T-helper 1 cell (primary cell): ENCODE measurements at places on chromosomes 3 and 15.
A peak's percentile ranks its signal among the peaks of the same experiment; 100 is the strongest.

DNA sequence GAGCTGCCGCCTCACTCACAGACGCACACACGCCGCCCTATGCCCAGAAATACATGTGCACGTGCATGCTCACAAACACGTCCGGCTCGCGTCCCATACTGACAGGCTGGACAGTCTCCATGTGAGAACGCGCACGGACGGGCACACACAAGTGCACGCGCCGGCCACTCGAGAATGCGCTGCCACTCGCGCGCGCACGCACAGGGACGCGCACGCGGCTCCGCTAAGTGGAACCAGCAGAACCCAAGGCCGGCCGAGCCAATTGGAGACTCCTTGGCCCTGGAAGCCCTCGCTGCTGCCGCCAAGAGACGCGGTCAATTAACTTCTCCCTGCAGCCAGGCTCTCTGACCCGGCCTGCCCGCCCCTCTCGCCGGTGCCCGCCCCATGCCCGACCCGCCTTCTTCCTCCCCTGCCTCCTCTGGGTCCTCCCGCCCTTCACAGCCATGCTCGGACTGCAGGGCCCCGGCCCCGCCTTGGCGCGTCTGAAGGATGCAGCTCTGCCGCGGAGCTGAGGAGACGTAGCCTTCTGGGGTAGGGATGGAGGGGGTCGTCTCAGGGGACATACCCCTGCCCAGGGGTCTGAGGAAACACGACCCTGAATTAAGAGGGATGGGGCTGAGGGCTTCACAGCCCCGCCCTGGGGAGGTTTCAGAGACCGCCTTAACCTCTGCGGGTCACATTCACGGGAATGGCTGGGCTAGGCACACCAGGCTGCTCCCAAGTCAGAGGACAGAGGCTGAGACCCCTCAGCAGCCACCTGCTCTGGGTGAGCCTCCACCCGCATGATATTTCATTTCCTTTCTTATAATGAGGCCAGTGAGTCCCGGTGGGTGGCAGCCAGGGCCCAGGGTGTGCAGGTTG, 15.0 kb downstream of the PTH1R start:
- DNase-seq: no peak

- DNase-seq: no peak
These were observed 4.1 kb downstream of the ADCY5 start for GRCh38 chr3:123444744-123445143.

DNA sequence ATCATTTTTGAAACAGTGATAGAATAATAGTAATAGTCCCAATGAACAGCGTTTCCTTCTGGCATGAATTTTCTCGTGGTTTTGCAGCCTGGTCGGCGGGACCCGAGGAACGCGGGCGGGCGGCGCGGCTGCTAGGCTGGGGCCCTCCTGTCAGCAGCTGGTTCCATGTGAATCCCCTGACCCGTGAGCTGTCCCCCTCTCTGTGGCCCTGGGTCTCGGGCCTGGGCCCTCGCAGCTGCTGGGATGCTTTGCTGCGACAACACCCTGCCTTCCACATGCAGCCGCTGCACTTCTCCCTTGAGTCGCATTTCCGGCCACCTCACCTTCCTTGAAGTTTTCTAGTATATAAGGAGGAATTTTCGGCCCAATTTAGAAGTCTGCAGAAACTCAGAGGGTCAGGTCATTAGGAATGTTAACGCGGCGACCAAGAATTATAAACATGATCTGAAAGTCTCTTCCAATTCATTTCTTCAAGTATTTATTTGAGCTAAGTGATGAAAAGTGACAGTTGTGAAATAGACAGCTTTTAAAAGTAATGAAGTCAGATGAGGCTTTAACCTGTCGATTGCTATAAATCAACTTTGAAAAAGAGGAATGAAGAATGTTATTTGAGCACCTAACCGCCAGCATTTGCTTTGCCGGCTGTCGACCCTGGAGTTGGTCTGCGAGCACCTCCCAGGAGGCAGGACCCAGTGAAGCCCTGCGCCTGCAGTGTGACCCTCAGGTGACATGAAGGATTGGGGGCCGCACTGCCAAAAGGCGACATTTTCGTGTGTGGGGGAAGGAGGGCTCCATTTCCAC, 27.7 kb downstream of the NR2F2 start:
- no peak for DNase-seq

- no peak for DNase-seq
These were observed 539.1 kb downstream of the SI start for GRCh38 chr3:164539215-164539614.

DNA sequence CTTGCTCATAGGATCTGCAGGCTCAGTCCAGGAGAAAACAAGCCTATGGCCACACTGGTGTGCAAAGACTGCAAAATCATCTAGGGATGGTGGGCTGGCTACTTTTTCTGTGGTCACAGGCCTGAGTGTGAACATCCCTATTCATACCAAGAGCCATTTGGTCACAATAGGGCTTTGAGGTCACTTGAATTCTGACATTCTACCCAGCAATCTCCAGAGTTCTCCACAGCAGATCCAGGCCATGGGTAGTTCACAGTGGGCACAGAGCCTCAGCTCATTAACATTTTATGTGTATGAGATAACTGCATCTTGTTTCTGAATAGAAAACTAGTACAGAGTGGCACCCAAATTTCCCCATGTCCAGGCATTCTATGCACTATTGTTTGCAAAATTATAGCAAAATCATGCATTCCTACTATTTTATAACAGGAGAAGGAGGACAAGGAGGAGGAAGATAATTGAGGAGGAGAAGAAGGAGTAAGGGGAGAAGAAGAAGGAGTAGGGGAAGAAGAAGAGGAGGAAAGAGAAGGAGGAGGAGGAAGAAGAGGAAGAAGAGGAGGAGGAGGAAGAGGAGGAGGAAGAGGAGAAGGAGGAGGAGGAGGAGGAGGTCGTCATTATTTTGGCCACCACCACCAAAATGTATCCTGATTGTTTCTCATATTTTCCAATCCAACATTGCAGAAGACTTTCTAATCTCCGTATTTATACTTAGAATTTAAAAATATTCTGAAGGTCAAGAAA, 129.0 kb downstream of the SEMA6D start:
- DNase-seq: no peak

- DNase-seq: no peak
These were observed 298.3 kb downstream of the SHQ1 start for GRCh38 chr3:72549761-72550581.

DNA sequence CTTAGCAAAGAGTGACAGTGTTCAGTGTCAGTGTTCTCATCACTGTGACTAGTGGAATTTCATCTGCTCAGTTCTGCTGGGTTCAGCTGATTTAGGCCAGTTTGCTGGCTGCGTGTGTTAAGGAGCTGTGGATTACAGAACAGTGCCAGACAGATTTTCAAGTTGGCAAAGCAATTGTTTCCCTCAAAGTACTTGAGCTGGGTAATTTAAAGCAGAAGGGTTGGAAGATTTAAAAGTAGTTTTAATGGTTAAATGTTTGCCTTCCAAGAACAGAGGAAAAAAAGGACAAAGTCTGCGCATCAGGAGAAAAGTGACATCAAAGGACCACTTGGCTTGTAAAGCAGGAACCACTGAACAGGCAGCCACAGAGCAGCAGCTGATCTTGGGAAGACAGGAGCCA, 8.7 kb downstream of the ESYT3 start:
- no peak for DNase-seq

DNA sequence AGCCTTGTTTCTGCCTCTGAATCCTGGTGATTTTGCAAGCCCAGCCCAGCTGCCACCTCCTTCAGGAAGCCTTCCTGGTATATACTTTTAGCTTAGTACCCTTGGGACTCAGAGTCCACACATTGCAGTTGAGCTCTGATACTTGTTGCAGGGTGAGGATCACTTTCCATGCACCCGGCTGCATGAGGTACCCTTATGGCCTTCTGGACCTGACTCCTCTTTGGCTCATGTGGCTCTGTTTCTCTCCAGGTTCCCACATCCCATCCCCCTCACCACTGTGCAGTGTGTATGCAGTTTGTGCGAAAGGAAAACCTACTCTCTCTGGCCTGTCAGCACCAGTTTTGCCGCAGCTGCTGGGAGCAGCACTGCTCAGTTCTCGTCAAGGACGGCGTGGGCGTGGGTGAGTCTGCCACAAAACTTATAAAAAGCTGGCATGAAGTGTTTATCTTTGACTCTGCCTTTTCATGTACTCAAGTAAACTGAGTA, 23.1 kb upstream of the P4HTM start:
- no peak for DNase-seq

GRCh38 chr15:37940876-37941275, 6.4 kb downstream of the TMCO5A start:
- DNase-seq: no peak

DNA sequence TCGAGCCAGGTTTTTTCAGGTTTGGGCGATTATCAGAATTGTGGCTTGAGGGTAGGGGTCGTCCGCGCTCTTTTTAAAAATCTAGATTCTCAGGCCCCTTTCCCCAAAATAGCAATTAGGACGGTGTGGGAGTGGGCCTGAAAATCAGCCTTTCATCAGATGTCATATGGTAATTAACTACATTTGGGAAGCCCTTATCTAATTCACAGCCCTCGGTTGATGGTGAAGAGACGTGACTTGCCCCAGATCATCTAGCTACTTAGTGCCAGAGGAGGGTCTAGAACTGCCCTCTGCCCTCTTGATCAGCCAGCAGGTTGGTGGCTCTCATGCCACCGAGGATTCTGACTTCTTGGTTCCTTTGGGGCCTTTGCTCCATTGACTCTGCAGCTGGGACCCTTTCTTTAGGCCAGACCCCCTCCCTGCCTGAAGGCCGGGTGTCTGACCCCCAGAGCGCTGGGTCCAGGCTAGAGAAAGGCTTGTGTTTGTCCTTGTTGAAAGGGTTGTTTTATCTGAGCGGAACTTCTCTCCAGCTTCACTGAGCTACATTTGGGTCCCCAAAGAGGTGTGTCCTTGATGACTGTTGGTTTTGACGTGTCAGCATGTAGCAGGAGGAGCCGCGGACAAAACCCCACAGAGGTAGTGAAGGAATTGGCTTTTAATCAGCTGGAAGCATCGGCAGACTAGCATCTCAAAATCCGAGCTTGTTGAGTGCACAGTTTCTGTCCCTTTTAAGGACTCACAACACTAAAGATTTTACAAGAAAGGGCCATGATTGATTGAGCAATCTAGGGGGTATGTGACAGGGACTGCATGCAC, 857 bp downstream of the AEN start:
- DNase-seq: peak; percentile 54

DNA sequence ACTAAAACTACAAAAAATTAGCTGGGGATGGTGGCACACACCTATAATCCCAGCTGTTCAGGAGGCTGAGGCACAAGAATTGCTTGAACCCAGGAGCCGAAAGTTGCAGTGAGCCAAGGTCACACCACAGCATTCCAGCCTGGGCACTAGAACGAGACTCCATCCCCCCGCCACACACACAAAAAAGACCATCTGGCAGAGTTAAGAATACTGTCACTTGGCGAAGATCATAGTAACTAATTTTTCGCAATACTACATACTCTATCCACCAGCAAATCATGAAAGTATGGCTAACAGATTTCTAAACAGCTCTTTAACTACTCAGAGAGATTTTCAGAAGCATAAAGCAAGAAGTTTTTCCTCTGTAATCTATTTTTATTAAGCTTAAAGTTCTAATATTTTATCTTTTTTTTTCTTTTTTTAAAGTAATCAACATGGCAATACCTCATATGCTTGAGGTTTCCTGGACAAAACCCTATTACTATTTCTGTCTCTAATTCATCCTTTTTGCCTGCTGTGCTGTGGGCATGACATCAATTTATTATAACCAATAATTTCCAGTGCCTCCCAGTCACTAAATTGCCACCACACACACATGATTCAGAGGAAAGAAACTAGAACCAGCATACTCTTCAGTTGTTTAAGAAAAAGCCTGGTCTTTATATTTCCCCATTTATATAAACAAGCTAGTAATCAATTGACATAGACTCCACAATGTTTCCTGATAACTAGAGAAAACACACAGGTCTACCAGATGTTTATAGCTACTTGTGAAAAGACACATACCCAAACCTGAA, 46.9 kb downstream of the CHSY1 start:
- DNase-seq: no peak

DNA sequence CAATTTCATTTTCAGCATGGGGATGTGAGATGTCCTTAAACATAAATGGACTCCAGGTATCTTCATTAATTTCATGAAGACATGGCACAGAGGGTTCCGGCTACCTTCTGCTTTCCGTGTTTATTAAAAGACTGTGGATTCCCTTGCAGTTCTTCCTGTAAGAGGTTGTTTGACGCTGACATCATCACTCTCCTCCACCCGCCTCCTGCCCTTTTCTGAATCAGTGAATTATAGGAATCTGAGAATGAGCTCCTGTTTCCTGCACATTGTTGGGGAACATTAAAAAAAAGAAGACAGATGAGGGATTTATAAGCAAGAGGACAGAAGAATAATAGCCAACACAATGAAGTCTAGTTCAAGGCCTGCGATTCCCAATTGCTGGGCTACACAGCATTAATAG, 191.3 kb downstream of the LPP start:
- no peak for DNase-seq

DNA sequence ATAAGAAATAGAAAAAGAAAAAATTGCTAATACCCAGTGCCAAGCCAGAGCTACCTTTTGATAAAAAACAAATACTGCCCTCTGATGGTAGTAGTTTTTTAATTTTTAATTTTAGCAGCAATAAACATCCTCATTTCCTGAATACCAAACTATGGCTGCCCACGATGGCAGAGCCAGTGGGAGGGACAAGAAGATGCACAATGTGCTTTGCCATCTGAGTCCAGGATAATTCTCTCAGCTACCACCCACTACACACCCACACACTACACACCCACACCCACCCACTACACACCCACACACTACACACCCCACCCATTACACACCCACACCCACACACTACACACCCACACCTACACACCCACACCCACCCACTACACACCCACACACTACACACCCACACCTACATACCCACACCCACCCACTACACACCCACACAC, 17.8 kb downstream of the CEP19 start:
- DNase-seq: peak; percentile 5

- DNase-seq: no peak
These were observed 11.5 kb downstream of the KBTBD13 start for GRCh38 chr15:65087873-65088642.

- DNase-seq: no peak
These were observed 60.6 kb downstream of the TCF12 start for GRCh38 chr15:56978898-56979662.

DNA sequence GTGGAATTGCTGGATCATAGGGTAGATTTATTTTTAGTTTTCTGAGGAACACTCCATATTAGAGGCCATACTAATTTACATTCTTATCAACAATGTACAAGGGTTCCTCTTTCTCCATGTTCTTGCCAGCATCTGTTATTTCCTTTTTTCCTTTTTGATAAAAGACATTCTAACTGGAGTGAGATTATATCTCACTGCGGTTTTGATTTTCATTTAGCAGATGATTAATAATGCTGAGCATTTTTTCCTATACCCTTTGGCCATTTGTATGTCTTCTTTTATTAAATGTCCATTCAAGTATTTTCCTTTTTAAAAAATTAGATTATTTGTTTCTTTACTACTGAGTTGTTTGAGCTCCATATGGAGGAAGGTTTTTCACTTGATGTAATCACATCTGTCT, 1189.5 kb downstream of the ZPLD1 start:
- no peak for DNase-seq

GRCh38 chr3:122233101-122233952, 49.9 kb downstream of the CASR start:
- no peak for DNase-seq

GRCh38 chr3:12986986-12987385, 86.2 kb downstream of the IQSEC1 start:
- DNase-seq: no peak
